CD4-positive, CD25-positive, alpha-beta regulatory T cell (primary cell): ENCODE measurements at places on chromosomes 4 and X.

- no peak for DNase-seq
Measured at GRCh38 chr4:74969507-74970474, 36.9 kb downstream of the PARM1 start.

DNA sequence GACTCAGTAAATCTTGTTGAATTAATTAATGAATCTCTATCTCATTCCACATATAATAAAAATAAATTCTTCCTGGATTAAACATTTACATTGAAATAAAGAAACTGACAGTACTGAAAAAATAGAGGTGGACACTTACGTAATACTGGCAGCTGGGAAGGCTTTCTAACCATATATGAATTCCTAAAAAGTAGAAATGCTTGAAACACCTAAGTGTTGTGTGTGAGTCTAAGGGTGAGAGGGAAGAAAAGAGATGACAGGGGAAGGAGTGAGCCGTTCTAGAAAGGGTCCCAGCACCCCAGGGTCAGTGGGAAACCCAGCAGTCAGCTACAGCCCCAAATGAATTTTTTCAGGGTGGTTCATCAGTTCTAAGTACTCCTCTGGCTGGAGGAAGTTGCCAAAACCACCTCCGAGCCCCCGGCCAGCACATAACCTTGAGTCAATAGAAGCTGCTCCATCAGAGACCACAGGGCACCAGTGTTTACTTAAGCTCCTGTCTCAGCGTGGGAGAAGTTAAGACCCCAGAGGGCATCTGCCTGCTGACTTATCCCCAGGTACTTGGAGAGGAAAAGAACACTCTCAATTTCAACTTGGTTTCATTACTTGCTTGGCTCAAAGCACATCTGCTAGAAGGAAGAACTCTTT is 18.3 kb downstream of the GAB3 start:
- no peak for DNase-seq

- no peak for DNase-seq
Measured at GRCh38 chr4:20983763-20984575, 283.7 kb downstream of the PACRGL start.

DNA sequence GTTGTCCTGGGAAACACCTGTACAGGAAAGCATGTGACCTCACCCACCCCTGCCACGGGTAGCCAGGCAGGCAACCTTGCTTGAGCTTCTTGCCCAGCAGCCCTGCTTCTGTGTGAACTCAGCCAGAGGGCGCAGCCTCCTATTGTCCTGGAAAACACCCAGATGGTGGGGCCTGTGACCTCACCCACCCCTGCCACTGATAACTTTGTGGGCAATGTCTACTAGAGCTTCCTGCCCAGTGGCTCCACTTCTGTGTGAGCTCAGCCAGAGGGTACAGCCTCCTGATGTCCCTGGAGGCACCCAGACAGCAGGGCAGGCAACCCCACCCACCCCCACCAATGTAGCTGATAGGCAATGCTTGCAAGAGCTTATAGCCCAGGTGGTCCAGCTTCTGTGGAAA is 146.3 kb downstream of the DTHD1 start:
- DNase-seq = no peak

DNA sequence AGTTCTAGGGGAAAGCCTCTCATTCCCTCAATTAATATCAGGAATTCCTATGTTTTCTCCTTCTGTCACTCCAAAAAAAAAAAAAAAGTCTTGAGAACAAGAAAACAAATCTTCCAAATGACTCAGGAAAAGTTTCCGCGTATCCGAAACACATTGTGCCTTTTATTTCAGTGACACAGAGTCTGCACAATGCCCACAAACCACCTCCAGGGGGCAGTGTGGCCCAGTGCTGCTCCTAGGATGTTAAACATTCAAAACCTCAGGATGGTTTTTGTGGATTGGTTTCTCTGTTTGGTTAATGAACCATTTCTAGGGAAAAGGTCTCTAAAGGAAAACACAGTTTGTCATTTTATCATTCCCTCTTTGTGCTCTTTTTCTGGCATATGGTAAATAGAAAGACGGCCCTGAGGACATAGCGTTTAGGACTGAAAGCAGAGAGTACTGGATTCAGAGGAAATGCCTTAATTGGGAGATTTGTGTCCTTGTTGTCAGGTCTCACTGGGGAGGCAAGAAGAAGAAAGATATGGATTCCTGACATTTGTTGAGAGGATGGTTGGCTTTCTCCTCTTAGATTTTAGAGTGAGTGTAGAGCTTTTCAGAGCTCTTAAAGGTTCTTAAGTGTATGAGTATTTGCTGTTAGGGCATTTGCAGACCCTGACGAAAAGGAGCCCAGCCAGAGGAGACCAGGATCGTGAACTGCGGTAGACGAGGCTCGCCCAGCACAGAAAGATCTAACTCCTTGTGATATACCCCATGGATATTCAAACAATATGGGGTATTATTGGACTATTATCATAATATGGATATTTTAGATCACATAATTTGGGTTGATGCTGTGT is 65.7 kb upstream of the MAP9 start:
- peak; percentile 2 for DNase-seq

GRCh38 chr4:43341741-43342140 is 449.2 kb downstream of the GRXCR1 start:
- no peak for DNase-seq

DNA sequence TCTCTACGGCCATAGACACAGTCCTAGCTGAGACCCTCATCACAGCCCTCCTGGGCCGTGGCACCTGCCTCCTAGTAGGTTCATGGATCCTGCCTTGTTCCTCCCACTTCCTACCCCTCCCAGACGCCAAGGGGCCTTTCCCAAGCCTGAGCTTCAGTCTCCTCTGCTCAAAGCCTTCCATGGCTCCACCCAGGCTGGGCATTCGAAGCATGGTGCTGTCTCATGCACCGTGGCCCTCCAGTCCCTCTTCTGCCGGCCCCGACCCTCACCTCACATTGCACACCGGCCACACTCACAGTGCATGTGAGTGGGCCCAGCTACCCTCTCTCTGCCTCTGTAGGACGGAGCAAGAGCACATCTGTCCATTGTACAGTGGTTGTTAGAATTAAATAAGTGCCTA is 21.7 kb upstream of the KIAA0232 start:
- DNase-seq = no peak

DNA sequence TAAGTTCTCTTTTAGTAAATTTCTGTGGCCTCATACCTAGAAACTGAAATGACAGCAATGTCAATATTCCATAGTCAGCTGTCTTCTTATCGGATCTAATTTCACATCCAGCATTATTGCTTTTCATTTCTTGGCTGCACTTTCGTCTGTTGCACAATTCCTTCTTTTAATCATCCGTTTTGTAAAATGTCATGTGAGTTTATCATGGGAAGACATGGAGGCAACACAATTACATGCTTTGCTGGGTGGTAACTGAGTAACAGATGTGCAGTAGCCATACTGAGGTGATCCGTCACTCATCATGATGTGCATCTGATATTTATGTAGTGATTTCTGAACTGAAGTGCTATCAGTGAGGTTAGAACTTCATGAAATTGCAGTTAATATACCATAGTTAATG is 68.3 kb upstream of the SLC7A11 start:
- no peak for DNase-seq

DNA sequence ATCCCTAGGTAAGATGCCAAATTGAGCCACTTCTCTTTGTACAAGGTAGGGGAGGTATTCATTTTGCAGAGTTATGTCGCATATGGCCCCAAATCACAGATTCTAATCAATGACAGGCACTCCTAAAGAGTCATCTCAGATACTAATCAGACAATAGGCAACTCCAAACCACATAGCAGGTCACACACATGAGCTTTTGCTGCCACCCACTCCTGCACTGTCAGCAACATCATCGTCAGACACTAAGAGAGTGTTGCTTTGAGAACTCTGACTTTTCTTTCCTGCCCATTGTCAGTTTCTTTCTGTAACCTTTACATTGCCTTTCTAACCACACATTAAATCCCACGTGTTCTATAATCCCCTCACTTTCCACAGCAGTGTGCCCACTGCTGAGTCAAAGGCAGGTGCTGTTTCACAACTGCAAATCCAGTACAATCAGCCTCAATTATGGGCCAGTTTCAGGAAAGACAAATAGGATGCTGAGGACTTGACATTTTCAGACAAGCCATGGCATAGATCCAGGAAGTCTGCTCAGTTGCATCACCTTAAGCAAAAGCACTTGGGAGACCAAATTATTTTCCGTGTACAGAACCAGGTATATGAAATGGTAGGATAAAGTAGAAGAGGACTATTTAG is 23.5 kb downstream of the TMEM31 start:
- no peak for DNase-seq

GRCh38 chrX:153370293-153371055 is 30.7 kb downstream of the PNMA6E start:
- peak; percentile 11 for DNase-seq

GRCh38 chrX:100409610-100410590 is at the start of gene PCDH19:
Gene PCDH19, minus strand, starts transcription at chrX:100410273. Its CDS starts 1,676 bp downstream, at chrX:100408597.
- DNase-seq = no peak

DNA sequence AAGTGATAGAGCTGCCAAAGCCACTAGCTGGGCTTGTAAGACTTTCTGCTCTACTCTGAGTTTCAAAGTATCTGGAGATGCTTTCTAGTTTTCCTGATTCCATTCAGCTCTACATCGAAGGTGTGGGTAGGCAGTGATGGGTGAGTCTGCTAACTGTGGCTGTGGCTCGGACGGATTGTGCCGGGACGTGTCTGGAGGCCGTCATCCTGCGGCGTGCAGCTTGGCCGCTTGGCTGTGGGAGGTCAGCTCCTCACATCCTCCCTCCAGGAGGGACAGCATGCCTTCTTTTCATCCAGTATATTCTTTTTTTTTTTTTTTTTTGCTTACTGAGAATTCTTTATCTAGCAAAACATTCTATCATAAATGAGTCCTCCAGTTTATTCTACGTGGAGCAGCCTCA is 77.9 kb upstream of the AADAT start:
- DNase-seq = no peak

- no peak for DNase-seq
Measured at GRCh38 chr4:128227991-128228571, 59.5 kb downstream of the PGRMC2 start.

GRCh38 chr4:129282293-129282692 is 186.3 kb downstream of the C4orf33 start:
- no peak for DNase-seq

GRCh38 chr4:41160012-41160789 is 54.1 kb downstream of the APBB2 start:
- no peak for DNase-seq

DNA sequence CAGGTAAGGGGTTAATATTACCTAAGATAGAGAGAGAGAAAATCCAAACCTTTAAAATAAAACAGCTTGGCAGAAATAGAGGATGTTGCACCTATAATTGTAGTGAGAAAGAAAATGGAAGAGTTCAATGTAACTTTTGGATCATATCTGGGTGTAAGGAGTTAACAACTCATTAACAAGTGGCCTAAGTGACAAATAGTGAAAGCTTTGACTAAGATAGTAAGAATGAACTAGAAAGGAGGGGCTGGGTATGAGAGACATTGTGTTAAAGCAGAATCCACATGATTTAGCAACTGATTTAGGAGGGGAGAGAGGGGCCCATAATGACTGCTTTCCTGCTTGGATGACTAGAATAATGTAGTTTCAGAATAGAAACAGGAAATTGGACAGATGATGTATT is 761.0 kb downstream of the IL1RAPL1 start:
- DNase-seq = no peak

DNA sequence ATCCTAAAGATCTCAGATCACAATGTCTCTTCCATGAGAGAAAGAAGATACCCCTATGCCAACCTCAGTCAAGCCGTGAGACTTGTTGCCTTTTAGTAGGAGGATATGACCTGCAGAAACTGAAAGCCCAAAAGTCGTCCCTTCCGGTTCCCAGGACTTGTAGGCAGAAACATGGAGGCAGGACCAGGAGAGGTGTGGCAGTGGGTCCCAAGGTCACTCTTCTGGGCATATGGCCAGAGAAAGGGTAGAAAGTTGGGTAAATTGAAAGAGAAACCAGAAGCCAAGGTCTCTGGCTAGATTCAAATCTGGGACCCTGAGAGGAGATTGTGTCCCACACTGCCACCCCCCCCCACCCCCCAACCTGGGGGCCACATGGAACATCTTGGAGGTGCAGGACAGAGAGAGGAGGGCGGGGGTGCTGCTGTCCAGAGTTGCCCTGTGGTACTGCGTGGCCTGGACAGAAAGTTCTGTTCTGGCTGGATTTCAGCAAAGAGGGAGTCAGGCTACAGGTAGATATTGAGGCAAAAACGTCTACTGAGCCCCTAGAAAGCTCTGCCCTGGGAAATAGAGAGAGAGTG is 55.4 kb downstream of the DDX3X start:
- no peak for DNase-seq

- DNase-seq = no peak
Measured at GRCh38 chr4:176883681-176884418, 91.1 kb upstream of the VEGFC start.
